ENCODE measurements at places on chromosomes 5 and 9.
A peak's percentile ranks its signal among the peaks of the same experiment; 100 is the strongest.

GRCh38 chr9:109017061-109017460 is 3.8 kb upstream of the CTNNAL1 start:
- no peak for DNase-seq

DNA sequence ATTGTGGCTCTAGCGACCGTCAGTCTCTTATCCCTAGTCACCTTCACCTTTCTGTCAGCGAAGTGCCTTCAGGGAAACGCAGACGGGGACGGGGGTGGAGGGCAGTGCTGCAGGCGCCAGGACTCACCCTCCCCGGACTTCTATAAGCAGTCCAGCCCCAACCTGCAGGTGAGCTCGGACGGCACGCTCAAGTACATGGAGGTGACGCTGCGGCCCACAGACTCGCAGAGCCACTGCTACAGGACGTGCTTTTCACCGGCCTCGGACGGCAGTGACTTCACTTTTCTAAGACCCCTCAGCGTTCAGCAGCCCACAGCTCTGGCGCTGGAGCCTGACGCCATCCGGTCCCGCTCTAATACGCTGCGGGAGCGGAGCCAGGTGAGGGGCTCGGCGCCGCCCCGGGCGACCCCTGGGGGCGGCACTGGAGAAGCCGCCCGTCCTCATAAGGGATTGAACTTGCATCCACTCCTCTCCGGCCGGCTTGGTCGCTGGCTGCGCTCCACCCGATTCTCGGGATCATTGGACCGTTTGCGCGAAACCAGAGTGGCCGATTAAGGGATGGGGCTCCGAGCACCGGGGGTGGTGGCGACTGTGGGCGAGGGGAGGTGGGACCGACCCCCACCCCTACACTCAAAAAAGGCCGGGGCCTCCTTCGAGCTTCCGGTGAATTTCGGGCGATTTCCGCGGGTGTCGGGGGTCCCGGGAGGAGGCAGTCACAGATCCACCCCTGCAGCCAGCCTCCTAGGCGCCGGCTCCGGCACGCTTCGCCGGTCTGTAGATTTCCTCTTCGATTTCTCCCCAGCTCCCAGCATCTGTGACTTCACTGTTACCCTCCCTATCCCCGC is 2.7 kb downstream of the PCDHGC5 start:
- no peak for DNase-seq

DNA sequence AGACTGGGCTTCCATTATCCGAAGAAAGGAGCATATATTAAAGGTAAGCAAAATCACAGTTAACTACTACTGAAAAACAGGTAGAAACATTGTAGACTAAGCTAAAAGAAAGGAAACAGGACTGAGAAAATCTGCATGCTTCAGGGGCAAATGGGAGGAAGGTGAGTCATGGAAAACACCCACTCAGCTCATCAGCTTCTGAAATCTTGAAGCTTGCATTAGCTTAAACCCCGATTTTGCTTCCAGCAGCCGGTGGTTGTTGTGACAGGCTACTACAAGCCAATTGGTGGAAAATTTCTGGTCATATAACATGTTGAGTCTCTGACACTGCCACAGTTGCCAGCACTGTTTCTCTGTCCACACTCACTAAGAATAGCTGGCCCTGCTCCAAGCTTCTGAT is 179.6 kb upstream of the PUM3 start:
- DNase-seq = no peak

DNA sequence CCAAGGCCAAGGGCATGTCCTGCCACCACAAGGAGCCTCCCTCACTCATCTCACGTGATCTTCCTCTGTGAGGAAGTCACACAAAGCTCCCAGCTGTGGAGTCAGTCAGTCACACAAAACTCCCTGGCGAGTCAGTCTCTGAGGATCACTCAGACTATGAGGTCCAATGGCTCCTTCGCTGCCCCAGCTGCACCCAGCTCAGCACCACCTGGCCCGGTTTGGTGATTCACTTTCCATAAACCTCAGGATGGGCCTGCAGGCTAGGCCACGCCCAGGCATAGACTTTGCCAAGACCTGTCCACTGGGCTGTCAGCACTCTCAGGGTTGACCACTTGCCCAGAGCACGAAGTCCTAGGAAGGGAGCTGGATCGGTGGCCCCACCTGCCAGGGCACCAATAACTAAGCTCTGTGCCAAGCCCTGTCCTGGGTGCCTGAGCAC is 233.8 kb downstream of the HSPA4 start:
- no peak for DNase-seq

DNA sequence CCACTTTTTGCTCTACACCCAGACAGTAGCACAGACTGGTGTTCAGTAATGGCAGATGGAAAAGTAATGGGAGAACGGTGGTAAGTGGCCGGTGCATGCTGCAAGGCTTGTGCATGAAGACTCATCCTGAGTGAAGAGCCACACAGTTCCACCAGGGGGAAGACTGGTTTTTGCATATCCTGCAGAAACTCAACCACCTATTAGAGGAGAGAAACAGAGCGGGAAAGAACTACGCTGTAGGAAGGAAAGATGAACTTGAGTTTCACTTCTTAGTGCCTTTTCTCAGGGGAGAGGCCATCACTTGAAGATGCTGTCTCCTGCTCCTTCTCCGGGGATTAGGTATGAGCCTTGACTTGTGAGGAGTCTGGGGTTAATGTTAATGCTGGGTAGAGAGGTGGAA is 9.4 kb upstream of the PRSS3 start:
- DNase-seq = no peak

DNA sequence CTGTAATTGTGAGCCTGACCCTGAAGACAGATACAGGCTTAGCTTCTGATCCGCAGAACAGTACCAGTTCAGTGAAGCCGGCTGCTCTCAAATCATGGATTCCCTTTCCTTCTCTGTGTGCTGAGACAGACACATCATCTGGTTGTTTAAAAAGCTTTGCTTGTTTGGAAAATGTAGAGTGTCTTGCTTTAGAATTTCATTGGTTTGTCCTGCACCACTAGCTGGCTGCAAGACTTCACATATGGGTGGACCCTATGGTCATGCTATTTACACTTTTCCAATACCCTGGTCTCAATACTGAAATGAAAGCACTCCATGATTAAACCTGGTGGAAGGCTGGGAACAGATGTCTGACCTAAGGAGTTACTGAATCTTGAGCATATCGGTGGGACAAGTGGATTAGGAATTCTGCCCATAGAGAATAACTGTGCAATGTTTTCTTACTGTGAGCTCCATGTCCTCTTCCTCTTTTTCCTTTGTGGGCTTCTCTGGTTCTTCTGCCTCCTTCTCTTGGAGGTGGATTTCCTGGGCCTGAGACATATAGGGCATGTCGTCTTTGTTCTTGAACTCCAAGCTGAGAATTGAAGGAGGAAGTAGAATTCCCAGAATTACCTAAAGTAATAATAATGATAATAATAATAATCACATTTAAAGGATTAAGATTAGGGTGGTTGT is 201.1 kb upstream of the KLF9 start:
- peak; percentile 38 for DNase-seq

DNA sequence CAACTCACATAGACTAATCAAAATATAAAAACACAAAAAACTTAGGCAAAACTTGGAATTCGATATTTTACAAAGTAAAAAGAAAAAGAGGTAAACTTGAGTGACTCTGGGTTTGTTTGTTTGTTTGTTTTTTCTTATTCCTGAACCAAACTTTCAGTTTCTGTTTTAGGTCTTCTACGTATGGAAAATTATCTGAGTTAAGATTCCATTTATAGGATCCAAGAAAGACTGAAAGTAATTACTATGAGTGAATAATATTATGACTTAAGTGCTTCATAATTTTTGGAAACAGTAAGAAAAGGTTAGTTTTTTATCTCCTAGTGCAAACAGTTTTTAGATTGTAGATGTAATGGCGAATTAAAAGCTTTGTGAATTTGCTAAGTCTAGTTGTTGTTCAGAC is 13.2 kb downstream of the ST8SIA4 start:
- no peak for DNase-seq

DNA sequence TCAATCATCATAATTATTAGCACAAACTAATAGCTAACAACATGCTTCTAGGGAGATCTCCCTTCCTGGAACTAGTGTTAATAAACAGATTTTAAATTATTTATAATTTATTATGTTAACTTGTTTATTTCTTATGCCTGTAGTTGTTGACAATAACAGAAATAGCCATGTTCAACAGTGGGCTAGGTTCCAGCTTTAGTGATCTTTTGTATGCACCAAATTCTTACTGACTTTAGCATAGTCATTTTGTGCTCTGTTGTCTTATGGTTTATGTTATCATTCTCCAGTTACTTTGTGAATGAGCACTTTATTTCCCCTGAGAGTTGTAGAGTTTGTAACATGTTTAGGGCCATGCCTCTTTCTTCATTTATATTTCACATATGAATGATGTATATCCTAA is 70.6 kb downstream of the TMEM252 start:
- DNase-seq = no peak

- no peak for DNase-seq
Measured at GRCh38 chr5:151904127-151904526, 20.5 kb downstream of the GLRA1 start.

GRCh38 chr5:117296872-117297271 is 722.2 kb upstream of the SEMA6A start:
- DNase-seq = no peak

DNA sequence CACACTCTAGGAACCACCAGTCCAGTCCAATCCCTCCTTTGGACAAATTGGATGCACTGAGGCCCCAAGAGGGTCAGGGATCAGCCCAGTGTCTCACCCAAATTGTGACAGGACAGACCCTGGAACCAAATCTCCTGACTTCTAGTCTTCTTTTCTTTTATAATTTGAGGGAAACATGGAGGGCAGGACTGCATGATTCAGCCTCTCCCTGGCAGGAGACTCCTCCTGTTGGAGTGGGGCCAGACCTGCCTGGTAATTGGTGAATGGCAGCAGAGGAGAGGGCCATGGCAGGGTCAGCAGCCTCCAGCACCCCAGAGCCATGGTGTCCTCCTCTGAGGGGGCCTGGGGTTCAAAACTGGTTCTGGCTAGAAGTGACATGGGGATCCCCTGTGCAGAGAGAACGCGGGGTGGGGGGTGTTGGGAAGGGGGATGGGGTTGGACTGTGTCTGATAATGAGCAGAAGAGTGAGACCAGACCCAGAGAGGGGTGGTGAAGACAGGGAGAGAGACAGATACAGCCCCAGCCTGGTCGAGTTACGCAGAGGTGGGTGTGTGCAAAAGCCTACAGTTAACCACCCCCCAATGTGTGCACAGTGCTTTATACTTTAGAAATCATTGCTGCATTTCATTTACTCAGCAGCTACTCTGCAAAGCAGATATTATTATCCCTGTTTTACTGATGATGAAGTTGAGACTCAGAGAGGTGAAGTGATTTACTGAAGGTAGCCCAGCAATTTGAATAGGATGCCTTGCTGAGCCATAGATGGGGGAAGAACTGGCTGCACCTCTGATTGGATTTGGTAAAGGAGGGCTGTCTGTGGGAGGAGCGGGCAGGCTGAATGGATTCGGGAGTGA is 3.8 kb upstream of the SYNPO start:
- no peak for DNase-seq

- DNase-seq = no peak
Measured at GRCh38 chr5:42944989-42945388, 95.1 kb downstream of the ANXA2R start.

GRCh38 chr9:92534674-92535073 is 1.1 kb downstream of the ECM2 start:
- DNase-seq = peak; percentile 14

DNA sequence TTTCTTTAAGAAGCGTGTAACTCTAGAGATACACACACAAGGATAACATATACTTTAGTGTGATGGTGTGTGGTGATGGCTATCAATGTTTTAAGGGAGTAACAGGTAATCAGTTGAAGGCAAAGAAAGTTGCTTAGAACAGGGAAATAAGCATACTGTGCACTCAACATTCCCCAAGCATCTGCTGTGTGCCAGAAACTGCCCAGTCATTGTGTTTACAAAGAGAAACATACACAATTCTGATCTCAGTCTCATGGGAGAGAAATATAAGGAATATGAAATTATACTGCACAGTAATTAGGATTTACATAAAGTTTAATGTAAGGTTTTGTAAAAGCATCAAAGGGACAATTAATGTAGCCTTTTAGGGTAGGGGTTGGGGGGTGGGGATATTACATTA is 224.1 kb upstream of the TYRP1 start:
- no peak for DNase-seq

GRCh38 chr9:33659921-33660320 is 135.4 kb upstream of the PRSS3 start:
- peak; percentile 60 for DNase-seq

DNA sequence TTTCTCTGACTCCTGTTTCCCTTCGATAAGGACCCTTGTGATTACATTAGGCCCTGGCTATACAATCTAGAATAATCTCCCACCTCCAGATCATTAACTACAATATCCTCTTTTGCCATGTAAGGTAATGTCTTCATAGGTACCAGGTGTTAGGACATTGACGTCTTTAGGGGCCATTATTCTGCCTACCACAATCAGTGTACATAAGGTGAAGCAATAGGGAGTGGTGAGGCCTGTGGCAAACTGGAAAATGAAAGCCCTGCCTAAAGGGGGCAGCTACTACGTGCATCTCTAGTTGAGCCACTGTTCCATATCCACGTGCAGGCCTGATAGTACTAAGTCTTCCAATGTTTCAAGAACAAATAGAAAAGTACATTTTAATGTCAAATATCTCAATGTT is 4.8 kb upstream of the ALDH1B1 start:
- no peak for DNase-seq

GRCh38 chr5:138722544-138723177 is 30.6 kb upstream of the CTNNA1 start:
- DNase-seq = no peak

- DNase-seq = no peak
Measured at GRCh38 chr9:130340011-130340410, 74.5 kb downstream of the HMCN2 start.

GRCh38 chr5:61505281-61505680 is 173.2 kb downstream of the ZSWIM6 start:
- no peak for DNase-seq

GRCh38 chr9:89409466-89409865 is 88.4 kb downstream of the SEMA4D start:
- no peak for DNase-seq

- no peak for DNase-seq
Measured at GRCh38 chr5:34996261-34996660, 51.5 kb downstream of the AGXT2 start.

DNA sequence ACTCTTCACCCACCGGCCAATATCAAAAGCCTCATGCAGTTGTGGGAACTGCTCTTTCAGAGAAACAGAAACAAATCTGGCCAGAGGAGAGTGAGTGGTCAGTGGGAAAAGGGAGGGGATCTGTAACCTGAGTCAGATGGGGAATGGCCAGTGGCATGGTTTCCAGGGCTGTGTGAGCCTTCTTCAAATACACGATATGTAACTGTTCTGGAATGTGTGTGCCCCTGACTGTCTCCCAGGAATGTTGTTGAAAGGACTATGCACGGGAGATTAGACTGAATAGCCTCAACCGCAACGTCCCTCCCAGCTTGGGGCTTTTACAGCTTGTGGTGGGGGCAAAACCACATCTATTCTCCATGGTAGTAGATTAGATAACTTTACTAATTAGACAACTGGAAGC is 60.8 kb downstream of the SH3TC2 start:
- no peak for DNase-seq

- DNase-seq = no peak
Measured at GRCh38 chr9:106637486-106637885, 225.5 kb upstream of the ZNF462 start.
